NCI-H146 (cell line): ENCODE measurements at places on chromosomes 7 and 10.

DNA sequence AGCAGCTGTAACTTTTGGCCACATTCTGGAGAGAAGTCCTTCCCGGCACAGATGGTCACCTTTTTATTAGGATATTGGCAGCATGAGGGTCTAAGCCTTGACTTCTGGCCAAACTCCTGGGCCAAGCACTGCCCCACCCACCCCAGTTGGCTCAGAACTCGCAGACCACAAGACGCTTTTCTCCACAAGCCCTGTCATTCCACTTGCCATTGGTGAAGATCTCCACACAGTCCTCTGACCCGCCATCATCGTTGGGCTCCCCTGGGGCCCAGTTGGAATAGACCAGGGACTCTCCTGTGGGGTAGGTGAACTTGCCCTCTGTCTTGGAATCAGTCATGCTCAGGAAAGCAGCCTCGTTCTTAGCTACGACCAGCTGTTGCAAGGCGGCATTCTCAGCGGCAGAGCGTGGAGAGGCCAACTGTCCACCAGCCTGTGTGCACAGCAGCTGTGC, 11.2 kb downstream of the SFTPD start:
- DNase-seq, result no peak

DNA sequence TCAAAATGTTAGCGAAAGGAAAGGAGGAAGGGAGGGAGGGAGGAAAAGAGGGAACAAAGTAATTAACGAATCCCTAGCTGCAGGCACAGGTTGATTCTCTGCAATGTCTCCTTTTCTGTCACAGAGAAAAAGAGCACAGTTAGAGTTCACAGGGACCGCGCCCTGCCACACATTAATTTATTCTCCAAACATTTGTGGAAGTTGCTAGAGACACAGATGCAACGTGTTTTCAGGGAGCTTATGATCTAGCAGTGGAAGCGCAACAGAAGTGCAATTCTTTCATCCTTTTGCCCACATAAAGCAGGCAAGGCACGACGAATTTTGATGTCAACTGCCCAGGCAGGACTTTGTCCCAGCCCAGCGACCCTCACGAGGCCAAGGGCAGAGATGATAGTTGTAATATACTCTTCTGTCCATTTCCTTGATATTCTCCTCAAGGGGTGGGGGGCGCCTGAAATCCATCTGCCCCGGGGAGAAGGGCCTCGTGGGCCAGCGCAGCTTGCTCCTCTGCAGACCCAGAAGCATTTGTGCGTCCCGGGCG, 101.7 kb upstream of the ZNF438 start:
- no peak for DNase-seq

GRCh38 chr10:55200020-55200419, 399.0 kb upstream of the PCDH15 start:
- DNase-seq, result no peak

DNA sequence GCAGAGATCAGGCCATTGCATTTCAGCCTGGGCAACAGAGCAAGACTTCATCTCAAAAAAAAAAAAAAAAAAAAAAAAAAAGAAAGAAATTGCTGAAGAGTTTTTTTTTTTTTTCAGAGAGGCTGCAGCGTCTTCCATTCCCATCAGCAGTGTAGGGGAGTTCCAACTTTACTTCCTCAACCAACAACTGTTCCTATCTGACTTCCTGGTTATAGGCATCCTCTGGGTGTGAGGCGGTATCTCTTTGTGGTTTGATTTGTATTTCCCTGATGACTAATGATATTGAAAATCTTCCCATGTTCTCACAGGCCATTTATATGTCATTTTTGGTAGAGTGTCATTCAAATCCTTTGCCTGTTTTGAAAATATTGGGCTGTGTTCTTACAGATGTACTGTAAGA, 40.2 kb downstream of the PRTFDC1 start:
- DNase-seq, result no peak

DNA sequence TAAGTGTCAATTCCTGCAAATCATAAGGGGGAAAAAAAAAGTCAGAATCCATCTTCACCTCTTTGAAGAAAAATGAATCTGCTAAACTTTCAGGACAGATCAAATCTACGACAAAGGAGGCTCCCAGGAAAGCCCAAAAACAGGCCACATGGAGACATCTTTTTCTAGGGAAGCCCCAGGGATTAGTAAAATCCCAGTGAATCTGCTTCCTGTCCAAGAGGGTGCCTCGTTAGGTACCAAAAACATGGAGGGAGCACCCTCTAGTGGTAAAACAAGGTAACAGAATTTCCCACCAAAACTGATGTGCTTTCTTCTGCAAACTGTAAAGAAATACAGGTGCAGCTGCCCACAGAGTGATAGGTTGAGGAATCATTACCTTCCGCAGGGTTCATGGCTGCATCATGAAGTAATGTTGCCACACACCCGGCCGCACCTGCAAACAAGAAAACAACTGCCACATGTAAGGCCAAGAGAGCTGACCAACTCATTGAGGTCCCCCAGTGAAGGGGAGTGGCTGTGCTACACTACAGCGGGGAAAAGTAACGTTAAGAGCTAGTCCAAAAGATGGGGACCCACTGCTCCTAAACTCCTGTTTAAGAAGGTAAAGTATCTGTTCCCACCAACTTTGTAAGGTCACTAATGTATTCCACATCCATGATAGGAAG, 7.9 kb downstream of the SLC25A28 start:
- peak; percentile 52 for DNase-seq

DNA sequence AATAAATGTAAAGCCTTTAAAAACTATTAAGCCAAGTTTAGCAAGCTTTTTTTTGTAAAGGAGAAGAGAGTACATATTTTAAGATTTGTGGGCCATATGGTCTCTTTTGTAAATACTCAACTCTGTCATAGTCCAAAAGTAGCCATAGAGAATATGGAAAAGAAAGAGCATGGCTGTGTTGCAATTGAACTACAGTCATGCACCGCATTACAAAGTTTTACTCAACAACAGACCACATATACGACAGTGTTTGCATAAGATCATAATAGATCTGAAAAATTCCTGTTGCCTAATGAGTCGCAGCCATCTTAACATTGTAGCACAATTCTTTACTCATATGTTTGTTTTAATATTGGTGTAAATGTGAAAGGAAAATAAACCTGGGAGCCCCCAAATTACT, 440.8 kb downstream of the HTR7 start:
- DNase-seq, result no peak

DNA sequence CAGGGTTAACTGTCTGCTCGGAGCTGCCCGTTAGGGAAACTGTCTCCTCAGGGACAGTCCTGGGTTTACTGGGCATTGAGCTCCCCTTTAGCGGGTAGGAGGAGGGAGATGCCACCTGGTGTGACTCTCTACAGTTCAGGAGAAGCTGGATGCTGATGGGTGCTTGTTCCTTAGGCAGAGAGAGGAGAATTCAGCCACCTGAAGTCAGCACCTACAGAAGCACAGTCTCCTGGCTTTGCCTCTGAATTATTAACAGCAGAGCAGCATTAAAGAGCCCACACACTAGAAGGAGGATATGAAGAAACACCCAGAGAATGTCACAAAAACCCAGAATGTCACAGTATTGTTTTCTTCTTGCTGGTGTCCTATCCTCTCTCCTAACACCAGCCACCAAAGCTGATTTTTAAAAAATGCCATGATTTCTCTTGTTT, 696 bp downstream of the GIMAP4 start:
- no peak for DNase-seq

DNA sequence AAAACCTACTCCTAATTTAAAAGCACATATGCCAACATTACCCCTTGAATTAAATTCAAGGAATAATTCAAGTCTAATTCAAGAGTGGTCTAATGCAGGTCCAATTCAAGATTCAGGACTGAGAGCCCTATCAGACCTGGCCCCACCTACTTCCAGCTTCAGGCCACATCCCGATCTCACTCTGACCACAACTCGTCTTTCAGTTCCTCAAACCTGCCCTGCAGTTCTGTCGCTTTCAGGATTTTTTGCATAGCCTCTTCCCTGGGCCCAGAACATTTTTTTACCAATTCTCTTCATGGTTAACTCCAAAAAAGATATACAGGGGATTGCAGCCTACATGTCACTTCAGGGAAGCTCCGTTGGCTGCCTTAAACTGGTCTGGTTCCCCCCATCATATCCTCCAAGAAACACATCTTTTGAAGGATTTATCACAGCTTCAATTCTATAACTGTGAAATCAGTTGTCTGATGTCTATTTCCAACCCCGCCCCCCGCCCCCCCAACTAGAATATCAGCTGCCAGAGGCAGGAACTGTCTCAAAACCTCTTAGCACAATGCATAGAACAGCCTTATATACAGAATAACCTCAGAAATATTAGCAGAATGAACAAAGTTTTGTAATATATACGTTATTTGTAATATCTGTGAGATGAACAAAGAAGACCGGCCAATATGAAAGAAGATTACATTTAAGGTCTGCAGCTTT, 20.8 kb downstream of the CCDC6 start:
- DNase-seq, result no peak

- peak; percentile 53 for DNase-seq
Measured at GRCh38 chr7:21568762-21569161, 25.9 kb downstream of the DNAH11 start.

- DNase-seq, result no peak
Measured at GRCh38 chr7:114953724-114954123, 31.8 kb downstream of the MDFIC start.

DNA sequence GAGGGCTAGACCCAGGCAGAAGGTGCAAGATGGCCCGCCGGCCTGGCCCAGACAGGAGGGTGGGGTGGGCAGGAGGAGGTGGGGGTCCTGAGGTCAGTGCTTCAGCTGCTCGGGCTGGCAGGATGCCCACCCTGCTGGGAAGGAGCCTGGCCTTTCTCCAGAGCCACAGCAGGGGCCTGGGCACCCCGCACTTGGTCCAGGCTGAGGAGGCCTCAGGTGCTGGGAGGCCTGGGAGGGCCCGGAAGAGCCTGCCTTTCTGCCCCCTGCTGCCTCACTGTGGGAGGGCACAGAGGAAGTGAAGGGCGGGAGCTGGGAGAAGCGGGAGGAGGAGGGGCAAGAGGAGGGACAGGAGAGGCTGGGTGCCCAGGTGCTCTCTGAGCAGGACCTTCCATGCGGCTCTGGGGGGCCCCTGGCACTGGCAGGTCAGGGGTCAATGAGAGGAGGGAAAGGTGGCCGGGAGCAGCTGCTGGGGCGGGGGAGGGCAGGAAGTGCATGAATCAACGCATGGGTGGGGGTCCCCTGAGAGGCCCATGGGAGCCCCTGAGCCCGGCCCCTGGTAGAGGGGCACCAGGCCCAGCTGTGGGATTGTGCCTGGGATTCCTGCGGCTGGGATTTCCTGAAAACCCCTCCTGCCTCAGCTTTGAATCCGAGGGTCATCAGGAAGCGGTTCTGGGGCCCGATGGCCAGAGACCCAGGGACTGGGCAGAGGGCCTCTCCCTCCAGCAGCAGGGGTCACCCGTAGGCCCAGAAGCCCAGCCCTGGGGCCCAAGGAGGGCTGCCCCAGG, 49.9 kb downstream of the PWWP2B start:
- peak; percentile 90 for DNase-seq

DNA sequence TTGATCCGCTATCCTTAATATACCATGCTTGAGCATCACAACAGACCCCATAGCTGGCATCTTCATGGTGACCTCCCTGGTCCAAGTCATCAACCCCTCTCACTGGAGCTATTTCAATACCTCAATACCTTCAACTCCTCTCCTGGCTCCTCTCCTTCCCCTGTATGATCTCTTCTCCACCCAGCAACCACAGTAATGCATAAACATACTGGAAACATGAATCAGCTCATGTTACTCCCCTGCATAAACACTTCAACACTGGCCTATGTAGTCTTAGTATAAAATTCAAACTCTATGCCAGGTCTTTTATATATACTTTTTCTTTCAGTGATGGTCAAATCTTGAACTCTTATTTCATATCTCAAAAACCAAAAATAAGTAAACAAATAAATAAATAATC, 31.8 kb upstream of the TMEM273 start:
- DNase-seq, result no peak

DNA sequence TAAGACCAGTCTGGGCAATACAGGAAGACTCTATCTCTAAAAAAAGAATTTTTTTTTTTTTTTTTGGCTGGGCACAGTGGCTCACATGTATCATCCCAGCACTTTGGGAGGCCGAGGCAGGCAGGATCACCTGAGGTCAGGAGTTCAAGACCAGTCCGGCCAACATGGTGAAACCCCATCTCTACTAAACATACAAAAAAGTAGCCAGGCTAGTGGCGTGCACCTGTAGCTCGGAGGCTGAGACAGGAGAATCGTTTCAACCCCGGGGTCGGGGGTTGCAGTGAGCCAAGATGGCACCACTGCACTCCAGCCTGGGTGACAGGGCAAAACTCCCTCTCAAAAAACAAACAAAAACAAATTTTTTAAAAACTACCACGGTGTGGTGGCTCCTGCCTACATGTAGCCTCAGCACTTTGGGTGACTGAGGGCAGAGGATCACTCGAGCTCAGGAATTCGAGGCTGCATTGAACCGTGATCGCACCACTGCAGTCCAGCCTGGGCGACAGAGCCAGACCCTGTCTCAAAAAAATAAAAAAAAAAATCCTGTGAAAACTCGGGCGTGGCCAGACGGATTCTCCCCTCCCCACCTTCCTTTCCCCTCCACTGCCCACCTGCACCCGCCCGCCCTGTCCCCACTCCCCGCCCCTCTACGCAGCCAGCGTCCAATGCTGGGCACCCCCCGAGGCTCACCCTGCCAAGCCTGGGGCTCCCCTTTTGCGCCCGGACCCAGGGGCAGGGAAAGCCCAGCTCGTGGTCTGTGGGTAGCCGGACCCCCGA, 745 bp upstream of the ORAI2 start:
- peak; percentile 55 for DNase-seq
